Glutamatergic neuron (in vitro differentiated cells): ENCODE measurements at places on chromosomes 11 and 22. TPM values are rescaled to one million over a fixed set of nuclear protein-coding genes. Genes with fewer than 3 reads are reported as not detected.

DNA sequence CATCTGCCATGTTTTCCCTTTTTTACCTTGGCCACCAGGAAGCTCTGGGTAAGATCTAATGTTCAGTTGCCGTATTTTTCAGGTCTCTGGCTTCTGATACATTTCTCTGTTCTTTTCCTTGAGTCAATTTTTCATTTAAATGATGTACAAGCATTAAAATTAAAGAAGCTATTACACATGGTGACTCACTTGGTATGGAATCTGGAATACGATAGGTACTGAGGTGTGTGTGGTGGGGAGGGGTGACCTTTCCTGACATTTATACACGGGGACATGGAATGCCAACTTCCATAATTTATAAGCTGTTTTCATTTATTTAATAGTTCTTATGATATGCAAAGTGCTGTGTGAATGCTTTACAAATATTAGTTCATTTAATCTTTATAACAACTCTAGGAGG is 47.8 kb upstream of the ALX4 start:
- peaks cover 1% of the 10 kb centered on the region for H3K4me1 ChIP-seq
- DNase-seq: no peak
- H3K36me3 ChIP-seq: peaks cover 4% of the 10 kb centered on the region
- H3K27ac ChIP-seq: no peak overlapping the region
- H3K27me3 ChIP-seq: no peaks in the 10 kb centered on the region

DNA sequence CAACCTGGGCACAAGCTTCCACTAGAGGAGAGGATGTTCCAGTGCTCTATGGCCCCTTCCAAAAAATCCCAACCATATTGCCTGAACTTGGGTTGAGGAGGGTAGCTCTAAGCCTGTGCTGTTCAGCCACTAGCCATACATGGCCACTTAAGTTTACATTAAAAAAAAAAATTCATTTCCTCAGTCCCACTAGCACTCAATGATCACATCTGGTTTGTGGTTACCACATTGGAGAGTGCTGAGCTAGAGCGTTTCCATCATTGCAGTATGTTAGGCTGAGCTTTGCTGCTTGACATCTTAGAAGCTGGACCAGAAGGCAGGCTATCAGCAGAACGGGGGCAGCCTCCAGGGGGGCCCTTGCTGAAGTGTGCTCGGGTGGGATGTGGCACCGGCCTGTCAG is 43.5 kb upstream of the CYP2D6 start:
- peaks cover 50% of the 10 kb centered on the region for H3K4me1 ChIP-seq
- H3K4me3 ChIP-seq: no peak overlapping the region
- no peak for DNase-seq
- H3K27ac ChIP-seq: no peak overlapping the region
- H3K27me3 ChIP-seq: peaks cover 3% of the 10 kb centered on the region
- no peaks in the 10 kb centered on the region for H3K36me3 ChIP-seq

DNA sequence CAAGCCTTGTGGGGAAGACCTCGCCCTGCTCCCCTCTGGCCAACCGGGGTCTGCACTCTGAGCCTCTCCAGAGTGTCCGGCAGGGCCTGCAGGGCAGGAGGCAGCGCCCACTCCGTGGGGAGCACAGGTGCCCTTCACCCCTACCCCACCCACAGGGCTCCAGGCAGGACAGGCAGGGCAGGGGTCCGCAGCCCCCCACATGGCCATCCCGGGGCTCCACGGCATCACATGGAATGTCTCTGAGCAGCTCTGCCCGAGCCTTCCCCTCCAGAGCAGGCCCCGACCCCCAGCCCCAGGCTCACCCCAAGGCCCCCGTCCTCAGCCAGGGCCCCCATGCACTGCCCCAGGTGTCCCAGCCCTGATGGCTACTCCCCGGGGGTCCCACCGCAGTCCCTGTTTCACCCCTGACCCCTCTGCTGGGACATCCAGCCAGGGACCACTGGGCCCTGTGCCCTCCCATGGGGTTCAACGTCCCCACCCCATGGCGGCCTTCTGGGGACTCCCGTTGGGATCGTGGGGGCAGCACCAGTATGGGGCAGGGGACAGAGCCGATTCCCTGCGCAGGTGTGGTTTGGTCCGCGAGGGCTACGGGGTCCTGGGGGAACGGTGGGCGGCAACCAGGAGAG is 77.7 kb downstream of the BRD1 start:
- no peak overlapping the region for H3K27ac ChIP-seq
- no peak for DNase-seq
- H3K4me3 ChIP-seq: no peak overlapping the region
- H3K27me3 ChIP-seq: peaks cover 3% of the 10 kb centered on the region

DNA sequence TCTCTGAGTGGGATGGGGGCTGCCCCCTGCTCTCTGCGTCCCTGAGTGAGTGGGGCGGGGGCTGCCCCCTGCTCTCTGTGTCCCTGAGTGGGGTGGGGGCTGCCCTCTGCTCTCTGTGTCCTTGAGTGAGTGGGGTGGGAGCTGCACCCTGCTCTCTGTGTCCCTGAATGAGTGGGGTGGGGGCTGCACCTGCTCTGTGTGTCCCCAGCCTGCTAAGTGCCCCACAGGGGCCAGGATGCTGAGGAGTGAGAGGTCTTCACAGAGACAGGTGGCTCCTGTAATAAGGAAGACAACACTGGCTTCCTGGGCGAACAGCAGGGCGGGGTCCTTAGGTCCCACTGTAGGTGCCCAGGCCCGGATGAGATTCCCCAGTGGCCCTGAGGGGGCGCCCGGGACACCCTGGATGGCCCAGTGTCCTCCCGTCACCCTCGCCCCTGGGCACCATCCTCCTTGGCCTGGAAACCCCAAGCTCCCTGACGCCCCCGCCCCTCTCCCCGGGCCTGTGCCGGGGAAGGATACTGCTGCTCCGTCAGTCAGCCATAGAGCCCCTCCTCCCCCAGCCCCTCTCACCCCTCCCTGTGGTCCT is 3.8 kb upstream of the CCDC188 start:
- DNase-seq: no peak
- peaks cover 10% of the 10 kb centered on the region for H3K4me1 ChIP-seq
- no peak overlapping the region for H3K27ac ChIP-seq
- no peak overlapping the region for H3K4me3 ChIP-seq
- no peaks in the 10 kb centered on the region for H3K36me3 ChIP-seq

PGA5 gene
- not detected for total RNA-seq

FGF3 gene
- not detected for total RNA-seq

GRCh38 chr11:102850973-102851745 is 7.8 kb upstream of the MMP3 start:
- DNase-seq: no peak
- no peaks in the 10 kb centered on the region for H3K36me3 ChIP-seq
- no peak overlapping the region for H3K27ac ChIP-seq

GRCh38 chr11:28466506-28466905 is 358.3 kb downstream of the METTL15 start:
- no peaks in the 10 kb centered on the region for H3K36me3 ChIP-seq
- no peak for DNase-seq
- H3K4me1 ChIP-seq: no peaks in the 10 kb centered on the region
- H3K27me3 ChIP-seq: no peaks in the 10 kb centered on the region

DNA sequence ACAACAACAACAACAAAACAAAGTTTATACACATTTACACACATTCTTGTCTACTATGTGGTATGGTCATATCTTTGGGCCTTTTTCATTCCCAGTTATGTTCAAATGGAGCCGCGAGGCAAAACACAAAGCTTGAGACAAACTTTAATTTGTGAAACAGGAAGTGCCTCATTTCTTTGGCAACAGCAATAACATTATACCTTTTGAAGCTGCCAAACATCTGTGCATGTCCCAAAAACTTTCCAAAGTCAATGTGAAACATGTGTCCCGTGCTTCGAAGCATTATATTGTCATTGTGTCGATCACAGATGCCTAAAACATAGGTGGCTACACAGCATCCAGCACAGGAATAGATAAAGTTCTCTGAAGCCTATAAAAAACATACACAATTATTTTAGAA is 25.0 kb upstream of the RPS13 start:
- H3K4me1 ChIP-seq: no peaks in the 10 kb centered on the region
- no peak overlapping the region for H3K27ac ChIP-seq
- H3K4me3 ChIP-seq: no peak overlapping the region
- no peak for DNase-seq
- no peaks in the 10 kb centered on the region for H3K27me3 ChIP-seq

DNA sequence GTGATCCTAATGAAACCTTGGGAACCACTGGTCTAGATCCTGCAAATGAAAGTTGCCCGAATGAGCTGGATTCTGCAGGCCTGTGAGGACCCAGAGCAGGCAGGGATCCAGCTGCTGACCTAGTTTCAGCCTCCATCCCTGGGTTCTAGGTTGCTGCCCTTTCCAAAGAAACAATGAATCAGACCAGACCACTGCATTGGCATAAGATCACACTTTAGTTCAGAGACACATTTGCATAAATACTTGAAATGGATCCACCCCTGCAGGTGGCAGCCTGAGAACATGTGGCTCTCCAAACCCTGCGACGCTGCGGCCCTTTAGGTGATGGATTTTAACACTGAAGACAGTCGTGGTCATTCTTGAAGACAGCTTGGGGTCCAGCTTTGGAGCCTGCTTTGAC is 23.7 kb downstream of the ADAMTS8 start:
- peaks cover 10% of the 10 kb centered on the region for H3K4me1 ChIP-seq
- H3K36me3 ChIP-seq: no peaks in the 10 kb centered on the region
- no peak overlapping the region for H3K4me3 ChIP-seq
- DNase-seq: no peak
- peaks cover 7% of the 10 kb centered on the region for H3K27me3 ChIP-seq

GRCh38 chr22:47374901-47375575 is 612.6 kb downstream of the TBC1D22A start:
- no peaks in the 10 kb centered on the region for H3K4me1 ChIP-seq
- no peak overlapping the region for H3K27ac ChIP-seq
- DNase-seq: no peak
- H3K4me3 ChIP-seq: no peak overlapping the region

GRCh38 chr22:38712486-38713207 is 6.9 kb downstream of the GTPBP1 start:
- peak overlapping the region; percentile 11 for H3K27ac ChIP-seq
- H3K27me3 ChIP-seq: peaks cover 4% of the 10 kb centered on the region
- H3K36me3 ChIP-seq: no peaks in the 10 kb centered on the region
- DNase-seq: no peak

TYR gene
- total RNA-seq: not detected

SAA4 gene
- not detected for total RNA-seq

DNA sequence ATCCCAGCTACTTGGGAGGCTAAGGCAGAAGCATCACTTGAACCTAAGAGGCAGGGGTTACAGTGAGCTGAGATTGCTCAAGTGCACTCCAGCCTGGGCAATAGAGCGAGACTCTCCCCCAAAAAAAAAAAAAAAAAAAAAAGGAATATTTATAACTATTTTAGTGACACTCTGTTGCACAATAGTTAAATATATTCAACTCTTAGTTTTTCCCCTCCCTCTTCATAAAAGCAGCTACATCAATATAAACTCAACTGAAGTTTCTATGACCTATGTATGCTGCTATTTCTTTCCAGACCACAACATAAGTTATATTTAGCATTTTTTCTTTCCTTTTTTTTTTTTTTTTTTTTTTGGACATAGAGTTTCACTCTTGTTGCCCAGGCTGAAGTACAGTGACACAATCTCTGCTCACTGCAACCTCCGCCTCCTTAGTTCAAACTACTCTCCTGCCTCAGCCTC is 19.2 kb downstream of the CELF1 start:
- no peak for DNase-seq
- H3K36me3 ChIP-seq: no peaks in the 10 kb centered on the region
- no peak overlapping the region for H3K4me3 ChIP-seq
- H3K27ac ChIP-seq: no peak overlapping the region

GRCh38 chr11:119306373-119306890 is 10.5 kb downstream of the MCAM start:
- no peak for DNase-seq
- no peak overlapping the region for H3K27ac ChIP-seq
- H3K27me3 ChIP-seq: no peaks in the 10 kb centered on the region
- no peaks in the 10 kb centered on the region for H3K36me3 ChIP-seq

UFD1 gene
- total RNA-seq: 48.0 TPM

DNA sequence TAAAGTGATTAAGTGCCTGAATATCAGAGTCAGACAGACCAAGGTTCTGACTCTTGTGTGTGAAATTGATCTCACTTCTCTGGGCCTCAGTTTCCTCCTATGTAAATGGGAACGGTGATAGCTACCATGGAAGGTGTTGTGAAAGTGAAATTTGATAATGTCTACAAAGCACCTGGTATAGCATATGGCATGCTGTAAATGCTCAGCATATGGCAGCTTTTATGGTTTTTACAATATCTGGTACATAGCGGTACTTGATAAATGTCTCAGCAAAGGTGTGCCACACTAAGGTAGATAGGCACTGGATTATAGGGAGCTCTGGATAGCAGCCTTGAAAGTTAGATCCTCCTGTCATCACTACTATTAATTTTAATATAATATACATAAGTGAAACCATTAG is 19.9 kb downstream of the POU2AF2 start:
- no peak overlapping the region for H3K4me3 ChIP-seq
- H3K27ac ChIP-seq: no peak overlapping the region
- H3K36me3 ChIP-seq: no peaks in the 10 kb centered on the region
- peaks cover 3% of the 10 kb centered on the region for H3K4me1 ChIP-seq
- H3K27me3 ChIP-seq: no peaks in the 10 kb centered on the region

DNA sequence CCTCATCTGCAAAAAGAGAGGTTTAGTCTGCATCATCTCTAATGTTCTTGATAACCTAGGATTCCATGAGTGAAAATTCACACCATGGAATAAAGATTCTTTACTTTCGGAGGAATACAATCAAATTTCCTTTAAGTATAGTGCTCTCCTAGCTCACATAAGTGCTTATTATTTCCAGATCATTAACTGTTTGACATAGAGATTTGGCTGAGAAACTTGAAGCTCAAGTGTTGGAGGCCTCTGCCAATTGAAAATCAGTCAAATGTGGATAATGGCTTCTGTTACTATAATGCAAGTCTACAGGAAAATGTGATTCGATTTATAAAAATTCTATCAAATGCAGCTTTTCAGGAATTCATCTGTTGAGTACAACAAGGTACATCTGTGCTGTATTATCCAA is 144.6 kb downstream of the KIF18A start:
- no peak overlapping the region for H3K4me3 ChIP-seq
- H3K4me1 ChIP-seq: no peaks in the 10 kb centered on the region
- no peaks in the 10 kb centered on the region for H3K27me3 ChIP-seq
- no peak overlapping the region for H3K27ac ChIP-seq

DNA sequence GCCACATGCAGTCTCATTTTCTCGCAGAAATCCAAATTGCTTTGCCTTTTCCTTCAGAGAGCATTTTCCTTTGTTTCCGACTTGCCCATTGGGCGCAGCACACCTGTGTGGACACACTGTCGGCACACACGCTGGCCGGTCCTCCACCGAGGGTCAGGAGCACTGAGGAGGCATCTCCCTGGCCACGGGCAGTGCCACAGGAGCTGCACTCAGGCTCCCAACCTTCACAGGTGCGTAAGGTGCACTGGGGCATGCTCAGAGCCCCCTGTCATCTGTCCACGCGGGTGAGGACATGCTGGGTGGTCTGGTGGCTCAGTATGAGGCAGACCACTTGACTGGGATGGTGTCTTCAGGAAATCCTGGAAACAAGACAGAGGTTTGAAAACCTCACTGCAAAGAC is 779.1 kb downstream of the BRD1 start:
- no peak overlapping the region for H3K4me3 ChIP-seq
- no peak for DNase-seq
- peaks cover 16% of the 10 kb centered on the region for H3K36me3 ChIP-seq

GRCh38 chr22:46574993-46575910 is 37.8 kb upstream of the CELSR1 start:
- H3K4me3 ChIP-seq: peak overlapping the region; percentile 78
- peaks cover 20% of the 10 kb centered on the region for H3K27me3 ChIP-seq
- peaks cover 10% of the 10 kb centered on the region for H3K36me3 ChIP-seq
- H3K27ac ChIP-seq: peak overlapping the region; percentile 34
- DNase-seq: no peak
